ENCODE measurements at places on chromosomes 2 and 18. TPM values are rescaled to one million over a fixed set of nuclear protein-coding genes. Genes with fewer than 3 reads are reported as not detected.

GRCh38 chr18:13500227-13500865 lies 226.0 kb downstream of the FAM210A start:
- no peaks in the 10 kb centered on the region for H3K4me1 ChIP-seq
- H3K27me3 ChIP-seq, result peaks cover 67% of the 10 kb centered on the region
- no peak for DNase-seq
- H3K27ac ChIP-seq, result no peak overlapping the region
- H3K4me3 ChIP-seq, result no peak overlapping the region

DNA sequence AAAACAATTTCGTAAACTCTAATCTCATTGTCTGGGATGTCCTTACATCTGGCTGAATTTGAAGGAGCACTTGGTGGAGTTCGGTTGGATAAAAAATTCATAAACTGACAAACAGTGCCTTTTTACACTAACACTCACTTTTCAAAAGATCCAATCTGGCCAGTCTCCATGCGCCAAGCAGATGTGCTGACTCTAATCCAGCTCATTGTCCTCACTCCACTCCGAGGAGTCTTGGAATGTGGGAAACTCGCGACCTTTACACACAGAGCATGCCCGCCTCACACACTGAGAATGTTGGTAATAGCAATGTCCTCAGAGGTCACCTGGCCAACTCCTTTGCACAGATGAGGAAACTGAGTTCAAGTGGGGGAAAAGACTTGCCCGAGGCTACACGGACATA lies 66.8 kb downstream of the XDH start:
- no peaks in the 10 kb centered on the region for H3K4me1 ChIP-seq
- no peak overlapping the region for H3K27ac ChIP-seq
- no peak overlapping the region for H3K4me3 ChIP-seq
- DNase-seq, result no peak
- H3K36me3 ChIP-seq, result 0 out of 2 replicates have a peak, but pooled peaks cover 11% of the 10 kb centered on the region

GRCh38 chr2:34734662-34735061 lies 1135.6 kb upstream of the FAM98A start:
- H3K4me1 ChIP-seq, result no peaks in the 10 kb centered on the region
- no peak overlapping the region for H3K27ac ChIP-seq
- DNase-seq, result no peak
- H3K27me3 ChIP-seq, result peaks cover 12% of the 10 kb centered on the region

DNA sequence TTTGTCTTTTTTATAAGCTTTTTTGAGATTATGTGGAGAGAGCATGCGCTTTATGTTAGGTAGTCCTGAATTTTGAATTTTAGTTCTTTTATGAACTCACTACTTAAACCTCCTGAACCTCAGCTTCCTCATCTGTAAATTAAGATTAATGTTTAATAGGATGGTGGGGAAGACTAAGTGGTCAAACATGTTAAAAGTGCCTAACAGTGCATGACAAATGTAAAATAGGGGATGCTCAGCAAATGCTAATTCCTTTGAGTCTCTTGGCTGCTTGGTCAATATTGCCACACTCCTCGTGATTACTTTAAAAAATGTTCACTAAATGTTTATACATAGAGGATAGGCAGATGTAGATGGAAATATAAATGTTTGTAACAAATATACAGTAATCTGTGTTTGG lies 6.8 kb downstream of the BIRC6 start:
- H3K27me3 ChIP-seq, result no peaks in the 10 kb centered on the region
- H3K4me3 ChIP-seq, result no peak overlapping the region
- no peak overlapping the region for H3K27ac ChIP-seq
- H3K4me1 ChIP-seq, result peaks cover 9% of the 10 kb centered on the region
- no peak for DNase-seq

DNA sequence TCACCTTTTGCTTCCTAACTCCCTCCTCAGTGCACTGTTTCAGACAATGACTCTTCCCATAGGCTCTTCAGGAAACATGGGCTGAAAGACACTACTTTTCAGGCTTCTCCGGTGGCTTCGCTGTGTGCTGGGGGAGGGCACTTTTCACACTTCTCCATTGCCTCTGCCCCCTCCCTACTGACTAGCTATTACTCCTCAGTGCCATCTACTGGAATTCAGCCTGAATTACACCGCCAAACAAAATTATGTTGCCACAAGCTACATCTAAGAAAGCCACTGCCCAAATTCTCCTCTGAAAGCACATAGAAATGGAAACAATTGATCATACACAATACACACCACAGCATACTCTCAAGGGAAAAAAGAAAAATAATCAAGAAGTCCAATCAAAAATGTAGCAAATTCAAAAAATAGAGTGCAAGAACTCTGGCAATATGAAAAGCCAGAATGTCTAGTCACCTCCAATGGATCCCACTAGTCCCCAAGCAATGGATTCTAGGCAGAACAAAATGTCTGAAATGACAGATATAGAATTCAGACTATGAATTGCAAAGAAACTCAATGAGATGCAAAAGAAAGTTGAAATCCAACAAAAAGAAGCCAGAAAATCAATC lies 1139.4 kb upstream of the GYPC start:
- no peaks in the 10 kb centered on the region for H3K36me3 ChIP-seq
- no peaks in the 10 kb centered on the region for H3K27me3 ChIP-seq
- no peak overlapping the region for H3K27ac ChIP-seq

DNA sequence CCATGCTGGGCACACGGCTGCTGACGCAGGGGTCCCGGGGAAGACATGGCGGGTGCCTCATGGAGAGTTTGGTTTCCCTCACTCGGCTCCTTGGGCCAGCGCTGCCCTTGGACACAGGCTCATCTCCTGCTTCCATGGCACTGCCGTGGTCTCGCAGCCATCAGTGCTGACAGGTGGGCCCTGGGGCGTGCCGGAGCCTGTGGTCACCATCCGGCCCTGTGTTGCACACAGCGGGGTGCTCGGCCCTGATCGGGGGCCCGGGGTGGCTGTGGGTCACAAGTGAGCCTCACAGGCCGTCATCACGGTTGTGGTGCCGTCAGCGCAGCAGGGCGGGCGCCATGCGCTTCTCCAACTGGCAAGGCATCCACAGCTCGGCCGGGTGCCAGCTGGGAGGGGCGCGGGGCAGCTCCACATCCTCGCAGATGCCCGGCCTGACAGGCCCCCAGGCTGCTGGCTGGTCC lies 582 bp downstream of the RTP5 start:
- no peak overlapping the region for H3K4me3 ChIP-seq
- no peaks in the 10 kb centered on the region for H3K36me3 ChIP-seq
- H3K4me1 ChIP-seq, result no peaks in the 10 kb centered on the region
- DNase-seq, result no peak
- H3K27me3 ChIP-seq, result peaks cover 62% of the 10 kb centered on the region

Gene KCNIP3
- total RNA-seq, result 3.5 TPM

Gene CTAGE1
- total RNA-seq, result not detected

Gene SEH1L
- 98.3 TPM for total RNA-seq

Gene GLB1L
- total RNA-seq, result 10.8 TPM

Gene FBXO41
- total RNA-seq, result 16.4 TPM

Data from PC-9 (cell line).